Natural killer cell (primary cell): ENCODE measurements at places on chromosomes 1 and 21.

DNA sequence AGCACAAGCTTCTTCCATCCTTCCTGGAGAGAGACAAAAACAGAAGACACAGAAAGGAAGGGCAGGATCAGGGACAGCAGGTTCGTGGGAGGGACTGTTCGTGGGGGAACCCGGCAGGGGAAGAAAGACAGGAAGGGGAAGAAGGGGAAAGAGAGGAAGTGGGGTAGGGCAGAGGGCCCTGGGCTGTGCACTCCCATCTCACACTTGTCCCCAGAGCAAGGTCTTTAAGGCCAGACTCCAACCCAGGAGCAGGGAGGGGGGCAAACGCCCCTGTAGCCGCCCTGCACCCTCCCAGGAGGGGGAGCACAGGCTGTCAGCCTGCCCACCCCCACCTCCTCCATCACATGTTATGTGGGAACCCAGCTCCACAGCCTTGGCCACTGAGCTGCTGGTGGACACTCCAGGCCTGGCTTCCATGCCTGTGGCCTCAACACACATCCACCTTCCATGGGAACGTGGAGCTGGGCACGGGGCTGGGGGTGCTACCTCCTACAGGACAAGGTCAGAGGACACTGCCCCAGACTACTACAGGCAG, 9.3 kb downstream of the SLC19A1 start:
- DNase-seq = no peak

DNA sequence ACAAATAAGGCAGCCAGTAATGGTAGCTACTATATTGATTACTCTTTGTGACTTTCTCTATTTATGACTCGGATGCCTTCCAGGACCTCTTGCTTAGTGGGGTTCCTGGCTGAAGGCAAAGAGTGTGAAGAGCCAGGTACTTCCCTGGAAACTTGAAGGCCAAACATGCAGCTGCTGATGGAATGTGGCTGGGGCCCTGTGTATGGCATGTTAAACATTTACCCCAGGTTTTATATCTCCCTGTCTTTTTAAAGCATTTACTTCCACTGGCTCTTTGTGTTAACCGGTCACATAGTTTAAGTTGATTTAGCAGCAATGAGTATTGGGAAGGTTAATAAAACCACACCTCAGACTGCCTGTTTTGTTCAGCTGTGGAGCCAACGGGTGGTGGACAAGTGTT, 45.7 kb upstream of the PAXBP1 start:
- no peak for DNase-seq

DNA sequence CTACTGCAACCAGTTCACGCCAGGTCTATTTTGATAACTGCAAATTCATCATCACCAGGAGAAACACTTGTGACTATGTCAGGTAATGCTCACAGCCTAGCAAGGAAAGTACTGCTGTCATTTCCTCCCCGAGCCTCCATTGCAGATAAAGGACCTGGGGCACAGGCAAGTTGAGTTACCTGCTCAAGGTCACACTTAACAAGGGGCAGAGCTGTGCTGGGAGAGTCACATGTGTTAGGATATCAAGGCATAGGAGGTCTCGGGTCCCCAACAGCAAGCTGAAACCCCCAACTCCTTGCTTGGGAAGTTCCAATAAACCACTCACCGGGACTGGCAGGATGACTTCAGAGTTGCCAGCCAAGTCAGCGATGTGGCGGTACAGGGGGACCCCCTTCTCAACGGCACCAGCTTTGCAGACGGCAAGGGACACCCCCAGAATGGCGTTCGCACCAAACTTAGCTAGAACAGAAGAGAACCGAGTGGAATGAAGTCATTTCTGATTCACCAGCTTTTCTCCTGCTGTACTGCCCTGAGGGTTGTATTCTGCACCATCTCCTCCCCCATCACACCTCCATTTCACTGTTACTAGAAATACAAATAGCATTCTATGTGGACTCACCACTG, 11.6 kb downstream of the ENO1 start:
- DNase-seq = no peak

DNA sequence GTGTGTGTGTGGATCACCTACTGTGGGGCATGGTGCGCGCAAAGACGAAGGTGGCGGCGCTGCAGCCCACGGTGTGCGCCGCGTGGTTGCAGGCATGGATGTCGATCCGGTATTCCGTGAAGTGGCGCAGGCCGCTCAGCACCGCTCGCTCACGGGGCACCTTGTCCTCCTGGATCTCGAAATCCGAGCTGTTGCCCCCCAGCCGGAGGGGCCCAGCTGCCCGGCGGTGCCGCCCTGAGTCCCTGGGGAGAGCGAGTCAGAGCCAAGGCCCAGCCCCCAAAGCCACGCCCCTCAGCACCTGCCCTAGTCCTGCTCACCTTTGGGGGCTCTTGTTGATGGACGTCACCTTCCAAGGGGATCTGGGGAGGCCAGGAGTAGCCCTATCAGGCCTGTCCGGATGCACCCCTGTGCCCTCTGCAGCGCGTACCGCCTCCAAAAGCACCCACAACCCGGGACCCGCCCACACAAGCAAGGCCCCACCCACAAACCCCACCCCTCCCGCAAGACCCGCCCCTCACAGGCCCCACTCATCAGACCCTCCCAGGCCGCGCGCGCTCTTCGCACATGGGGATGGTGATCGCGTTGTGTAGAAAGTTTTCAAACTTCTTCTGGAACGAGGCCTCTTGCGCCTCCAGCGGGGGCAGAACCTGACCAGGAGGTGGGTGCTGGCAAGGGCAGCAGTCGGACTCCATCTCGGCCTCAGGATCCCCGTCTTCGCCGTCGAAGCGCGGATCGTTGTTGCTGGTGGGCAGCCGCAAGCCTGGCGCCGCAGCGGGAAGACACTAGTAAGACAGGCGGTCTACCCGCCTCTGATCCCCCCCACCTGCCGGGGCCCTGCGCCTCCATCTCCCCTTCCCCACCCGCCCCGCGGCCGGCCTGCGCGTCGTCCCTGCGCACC, 13.6 kb downstream of the INSRR start:
- peak; percentile 40 for DNase-seq

- DNase-seq = no peak
Measured at GRCh38 chr1:165481820-165482532, 37.0 kb upstream of the RXRG start.

- no peak for DNase-seq
Measured at GRCh38 chr1:155110826-155111225, 16.9 kb upstream of the EFNA1 start.

GRCh38 chr1:107262467-107263286, 121.8 kb downstream of the NTNG1 start:
- no peak for DNase-seq
